ENCODE measurements at places on chromosomes 3 and 15.

DNA sequence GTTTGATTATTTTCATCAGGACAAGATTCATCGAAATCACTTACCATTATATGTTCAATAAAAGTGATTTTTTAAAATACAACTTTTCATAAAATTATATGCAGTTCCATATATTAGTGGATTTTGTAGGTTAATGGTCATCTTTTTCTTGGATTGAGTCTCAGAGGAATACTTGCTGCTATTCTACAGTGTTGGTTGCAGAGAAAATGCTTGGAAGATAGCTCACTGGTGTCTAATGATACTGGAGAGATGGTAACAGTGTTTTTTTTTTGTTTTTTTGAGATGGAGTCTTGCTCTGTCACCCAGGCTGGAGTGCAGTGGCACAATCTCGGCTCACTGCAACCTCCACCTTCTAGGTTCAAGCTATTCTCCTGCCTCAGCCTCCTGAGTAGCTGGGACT, 143.3 kb downstream of the TCF12 start:
- DNase-seq = no peak

DNA sequence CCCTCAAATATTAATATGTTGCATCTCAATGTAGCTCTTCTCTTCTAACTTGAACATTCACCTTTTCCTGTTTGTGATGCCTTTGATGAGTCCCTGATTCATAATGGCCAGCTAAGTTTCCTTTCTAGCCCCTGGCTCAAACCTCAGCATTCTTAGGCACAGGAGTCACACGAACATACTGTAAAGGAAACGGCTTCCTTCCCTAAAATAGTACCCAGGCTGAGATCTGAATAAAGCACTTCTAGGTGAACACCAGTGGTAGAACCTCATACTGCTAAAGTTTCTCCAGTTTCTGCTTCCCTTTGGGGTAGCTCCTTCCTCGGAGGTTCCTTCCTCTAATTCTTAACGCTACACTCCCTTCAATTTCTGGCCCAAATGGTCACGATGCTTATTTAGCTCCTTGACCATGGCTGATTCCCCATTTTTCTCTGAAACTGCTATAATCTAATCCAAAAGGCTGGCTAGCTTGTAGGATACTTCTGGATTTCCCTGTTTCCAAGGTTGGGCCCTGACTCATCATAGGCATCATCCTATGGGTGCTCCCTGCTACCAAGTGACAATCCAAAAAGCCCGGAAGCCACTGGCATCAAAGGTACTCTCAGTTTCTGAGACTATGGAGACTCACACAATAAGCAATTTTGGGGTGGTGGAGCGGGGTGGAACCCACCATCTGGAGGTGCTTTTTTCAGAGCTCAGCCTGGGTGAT, 2.4 kb downstream of the ANAPC13 start:
- no peak for DNase-seq

DNA sequence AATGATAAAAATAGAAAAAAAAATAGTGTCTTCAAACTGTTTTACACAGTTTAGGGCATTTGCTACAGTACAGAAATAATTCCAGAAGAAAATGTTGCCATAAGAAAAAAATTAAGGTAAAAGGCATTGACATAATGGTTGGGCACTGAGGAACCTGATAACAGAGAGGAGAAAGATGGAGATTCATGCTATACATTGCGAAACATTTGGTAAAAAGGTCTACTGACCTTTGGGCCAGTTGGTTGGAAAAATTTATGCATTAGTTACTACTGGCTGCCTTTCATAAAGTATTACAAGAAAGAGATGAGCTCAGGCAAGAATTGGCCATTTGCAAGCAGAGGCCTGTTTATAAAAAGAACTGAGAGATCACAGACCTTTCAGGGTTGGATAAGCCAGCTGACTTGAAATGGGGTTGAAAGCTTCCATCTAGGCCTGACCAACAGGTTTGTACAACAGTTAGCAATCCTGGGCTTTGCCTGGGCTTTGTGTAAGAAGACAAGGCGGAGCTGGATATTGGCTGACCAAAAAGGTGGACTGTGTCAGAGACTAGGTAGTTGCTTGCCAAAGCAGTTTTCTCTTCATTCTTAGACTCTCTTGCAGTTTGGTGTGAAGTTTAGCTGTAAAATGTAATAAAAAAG, 166.6 kb upstream of the MCTP2 start:
- no peak for DNase-seq

GRCh38 chr15:34986771-34987480, 1.2 kb downstream of the ZNF770 start:
- DNase-seq = no peak

GRCh38 chr3:141278196-141279076, 46.8 kb downstream of the PXYLP1 start:
- no peak for DNase-seq

DNA sequence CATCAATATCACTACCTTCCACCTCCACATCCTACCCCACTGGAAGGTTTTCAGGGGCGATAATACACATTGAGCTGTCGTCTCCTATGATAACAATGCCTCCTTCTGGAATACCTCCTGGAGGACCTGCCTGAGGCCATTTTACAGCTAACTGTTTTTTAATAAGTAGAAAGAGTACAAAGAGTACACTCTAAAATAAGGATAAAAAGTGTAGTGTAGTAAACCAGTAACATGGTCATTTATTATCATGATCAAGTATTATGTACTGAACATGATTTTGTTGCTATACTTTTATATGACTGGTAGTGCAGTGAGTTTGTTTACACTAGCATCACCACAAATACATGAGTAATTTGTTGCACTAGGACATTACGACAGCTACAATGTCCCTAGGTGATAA, 46.6 kb upstream of the SSR3 start:
- DNase-seq = no peak

DNA sequence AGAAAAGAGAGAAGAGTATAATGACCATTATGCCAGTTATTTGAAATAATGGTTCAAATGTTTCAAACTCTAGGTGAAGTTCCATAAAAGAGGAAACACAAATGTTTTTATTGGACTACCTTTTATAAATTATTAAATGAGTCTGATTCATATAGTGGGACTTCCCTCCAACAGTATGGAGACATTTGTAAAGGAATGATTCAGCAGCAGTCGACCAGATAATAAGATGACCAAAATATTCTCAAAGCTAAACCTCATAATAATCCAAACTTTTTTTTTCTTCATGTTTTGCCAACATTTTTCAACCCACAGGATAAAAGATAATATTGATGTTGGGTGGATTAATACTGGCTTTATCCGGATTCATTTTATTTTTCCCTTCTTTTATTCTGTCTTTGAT, 18.8 kb downstream of the TIPARP start:
- no peak for DNase-seq

DNA sequence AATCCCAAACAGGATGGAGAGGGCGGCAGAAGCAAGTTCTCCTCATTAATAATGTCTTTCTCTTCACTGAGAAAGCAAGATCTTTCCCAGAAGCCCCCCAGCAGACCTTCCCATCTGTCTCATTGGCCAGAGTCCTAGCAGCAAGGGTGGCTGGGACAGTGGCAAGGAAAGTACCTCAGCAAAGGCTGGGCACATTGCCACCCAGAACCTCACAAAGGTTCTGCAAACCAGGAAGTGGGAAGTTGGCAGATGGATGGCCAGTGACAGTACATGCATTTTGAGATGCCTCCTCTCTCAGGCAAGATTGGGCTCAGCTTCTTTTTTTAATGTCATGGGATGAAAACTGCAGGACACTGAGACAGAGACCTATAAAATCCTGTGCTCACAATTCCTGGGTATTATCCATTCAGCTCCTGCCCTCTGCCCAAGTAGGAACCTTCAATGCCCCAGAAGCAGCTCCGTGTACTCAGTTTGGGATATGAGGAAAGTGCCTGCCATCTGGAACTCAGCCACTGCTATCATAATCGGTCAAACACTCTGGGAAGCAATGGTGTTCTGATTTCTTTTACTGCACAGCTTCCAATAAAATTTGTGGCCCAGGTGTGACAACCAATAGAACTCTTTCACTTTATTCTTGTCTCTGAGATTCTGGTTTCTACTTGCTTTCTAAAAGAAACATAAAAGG, 25.5 kb downstream of the DPH3 start:
- no peak for DNase-seq

DNA sequence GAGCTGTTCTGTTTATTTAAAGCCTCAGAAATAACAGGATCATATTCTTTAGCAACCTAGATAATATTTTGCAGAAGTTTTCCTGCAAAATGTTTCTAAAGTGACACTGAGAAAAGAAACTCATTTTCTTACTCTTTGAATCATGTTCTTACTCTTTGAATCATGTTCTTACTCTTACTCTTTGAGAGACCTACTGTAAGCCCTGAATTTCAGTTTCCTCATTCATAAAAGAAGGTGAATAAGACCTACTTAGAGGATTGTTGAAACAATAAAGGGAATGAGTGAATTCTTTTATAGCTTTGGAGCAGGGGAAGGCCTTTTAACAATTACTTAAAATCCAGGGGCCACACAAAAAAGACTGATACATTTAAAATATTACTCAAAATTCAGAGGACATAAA, 221.7 kb upstream of the CMC1 start:
- DNase-seq = no peak

DNA sequence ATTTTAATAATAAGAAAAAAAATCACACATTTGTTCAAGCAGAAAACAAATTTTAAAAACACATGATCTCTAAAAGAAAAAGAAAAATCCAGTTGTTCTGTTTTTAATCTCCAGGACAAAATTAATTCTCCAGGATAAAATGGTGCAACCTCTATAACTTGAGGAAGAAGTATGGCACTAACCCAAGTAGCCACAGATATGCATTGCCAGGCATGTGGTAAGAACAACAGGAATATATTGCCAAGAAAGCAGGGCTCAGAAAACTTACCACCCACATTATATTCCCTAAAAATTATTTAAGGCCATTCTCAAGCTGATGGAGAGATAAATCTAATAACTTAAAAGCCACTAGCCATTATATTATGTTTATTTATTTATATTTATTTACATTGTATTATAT, 295.7 kb upstream of the TMCO5A start:
- no peak for DNase-seq

GRCh38 chr15:62066663-62067447, at the start of gene C2CD4A:
C2CD4A (plus strand) TSS chr15:62066977; CDS start chr15:62067614, 637 bp downstream.
- no peak for DNase-seq

- no peak for DNase-seq
These were observed 27.3 kb downstream of the ACSBG1 start for GRCh38 chr15:78207110-78207458.

DNA sequence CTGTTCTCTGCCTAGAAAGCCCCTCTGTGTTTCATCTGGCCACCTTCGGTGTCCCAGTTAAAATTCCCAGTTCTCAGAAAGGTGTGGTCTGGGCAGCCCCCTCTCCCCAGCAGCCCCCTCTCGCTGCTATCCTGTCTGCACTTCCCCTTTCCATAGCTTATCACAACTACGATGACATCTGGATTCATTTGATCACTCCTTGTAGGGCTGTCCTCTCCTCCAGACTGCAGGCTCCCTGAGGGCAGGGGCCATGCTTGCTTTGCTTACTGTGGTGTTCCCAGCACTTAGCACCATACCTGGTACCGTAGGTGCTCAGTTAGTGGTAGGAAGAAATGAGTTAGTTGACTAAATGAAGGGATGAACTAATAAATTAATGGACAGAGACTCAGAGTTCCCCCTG, 26.3 kb upstream of the GOLGA6C start:
- DNase-seq = no peak

- no peak for DNase-seq
These were observed 17.9 kb downstream of the CP start for GRCh38 chr3:149203758-149204157.

DNA sequence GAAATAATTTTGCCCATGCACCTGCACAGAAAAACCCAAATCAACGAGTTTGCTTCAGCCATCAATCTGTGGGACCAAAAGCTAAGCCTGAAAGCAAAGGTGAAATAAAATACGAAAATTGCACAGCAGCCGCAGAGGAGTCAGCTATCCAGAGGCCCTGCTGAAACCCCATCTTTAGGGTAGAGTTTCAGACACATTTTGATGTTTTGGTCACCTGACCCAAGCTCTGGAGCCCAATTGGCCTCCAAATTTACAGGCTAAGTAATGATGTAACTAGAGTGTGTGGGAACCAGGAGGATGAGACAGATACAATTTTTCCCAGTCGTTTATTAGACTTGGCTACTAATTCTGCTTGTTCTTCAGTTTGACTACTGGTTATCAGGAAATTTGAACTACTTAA, 308.6 kb upstream of the ATP11B start:
- DNase-seq = no peak

DNA sequence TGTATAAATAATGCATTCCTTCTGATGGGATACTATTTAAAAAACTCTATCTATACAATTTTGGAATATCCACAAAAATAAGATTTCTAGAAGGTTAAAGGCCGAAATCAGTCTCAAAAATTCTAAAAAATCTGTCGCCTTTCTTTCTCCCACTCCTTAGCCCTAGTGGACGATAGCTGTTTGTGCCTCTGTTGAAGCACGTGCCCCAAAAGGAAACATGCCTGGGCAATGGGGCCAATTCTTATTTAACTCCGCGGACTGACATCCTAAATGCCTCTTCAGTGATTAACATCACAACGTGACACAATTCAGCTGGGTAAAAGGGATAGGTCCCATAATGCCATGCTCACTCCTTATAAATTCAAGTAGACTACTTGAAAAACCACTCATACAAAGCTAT, 65.1 kb downstream of the GAP43 start:
- DNase-seq = no peak

GRCh38 chr15:63793046-63793483, 40.7 kb downstream of the HERC1 start:
- no peak for DNase-seq

- no peak for DNase-seq
These were observed 186.9 kb downstream of the KLHL25 start for GRCh38 chr15:85607842-85608241.

- DNase-seq = no peak
These were observed 484.1 kb downstream of the IGSF11 start for GRCh38 chr3:118550556-118550955.

DNA sequence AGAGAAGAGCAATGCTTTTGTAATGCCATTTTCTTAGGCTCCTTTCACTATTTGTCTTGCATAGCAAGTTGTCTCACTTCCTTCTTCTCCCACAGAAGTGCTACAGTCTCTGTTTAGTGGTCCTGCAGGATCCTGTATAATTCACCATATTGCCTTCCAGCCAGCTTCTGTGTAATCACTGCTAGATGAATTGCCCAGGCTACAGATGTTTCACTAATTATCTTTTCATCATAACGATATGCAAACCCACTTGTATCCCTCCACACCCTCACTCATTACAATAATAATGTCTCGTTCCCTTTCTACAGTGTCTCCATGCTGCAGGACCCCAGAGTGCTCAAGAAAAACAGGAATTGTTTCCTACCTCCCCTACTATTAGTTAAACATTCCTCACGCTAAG, 402.9 kb downstream of the TBL1XR1 start:
- no peak for DNase-seq
